ENCODE measurements at places on chromosomes 16 and 17. TPM values are rescaled to one million over a fixed set of nuclear protein-coding genes. Genes with fewer than 3 reads are reported as not detected.
A peak's percentile ranks its signal among the peaks of the same experiment; 100 is the strongest.

DNA sequence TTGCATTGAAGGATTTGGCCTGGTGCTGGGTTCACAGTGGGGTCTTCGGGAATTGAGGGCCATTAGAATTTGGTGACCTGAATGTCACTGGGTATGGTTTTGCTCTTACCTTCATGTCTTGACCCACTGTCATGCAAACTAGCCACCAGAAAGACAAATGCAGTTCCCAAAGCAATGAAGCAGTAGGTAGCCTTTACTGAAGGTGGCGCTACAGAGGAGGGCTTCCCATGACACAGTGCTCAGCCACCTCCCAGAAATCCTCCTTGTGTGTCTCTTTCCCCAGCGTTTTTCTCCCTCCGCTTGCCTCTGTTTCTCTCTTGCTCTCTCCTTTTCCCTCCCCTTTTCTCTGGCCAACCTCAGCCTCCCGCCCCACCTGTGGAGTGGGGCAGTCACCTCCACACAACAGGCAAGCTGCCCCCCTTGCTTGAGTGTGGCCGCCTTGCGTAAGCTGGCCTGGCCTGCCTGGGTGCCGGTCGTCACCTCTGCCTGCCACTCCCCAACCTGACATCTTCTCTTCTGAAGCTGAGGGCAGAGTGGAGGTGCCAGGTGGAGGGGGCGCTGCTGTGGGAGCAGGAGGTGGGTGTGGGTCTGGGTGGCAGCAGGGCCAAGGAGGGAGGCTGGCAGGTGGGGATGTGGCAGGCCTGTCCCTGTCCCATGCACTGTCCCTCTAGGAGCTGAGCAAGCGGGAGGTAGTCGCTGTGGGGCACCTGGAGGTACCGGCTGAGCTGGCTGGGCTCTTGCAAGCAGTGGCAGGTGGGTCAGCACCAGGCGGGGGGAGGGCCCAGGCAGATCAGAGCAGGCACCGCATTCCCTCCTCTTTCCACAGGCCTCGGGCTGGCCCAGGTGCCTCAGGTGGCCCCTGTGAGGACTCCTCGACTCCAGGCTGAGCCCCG lies 34.7 kb downstream of the MYO15A start:
- peaks cover 24% of the 10 kb centered on the region for H3K27me3 ChIP-seq
- DNase-seq: no peak
- H3K27ac ChIP-seq: no peak overlapping the region
- no peaks in the 10 kb centered on the region for H3K4me1 ChIP-seq

GRCh38 chr16:49112754-49113153 lies 168.9 kb downstream of the CBLN1 start:
- no peak overlapping the region for H3K27ac ChIP-seq
- peak; percentile 9 for DNase-seq
- H3K4me1 ChIP-seq: no peaks in the 10 kb centered on the region
- H3K27me3 ChIP-seq: no peaks in the 10 kb centered on the region

GRCh38 chr17:48726114-48726915 lies 2.2 kb downstream of the HOXB13 start:
- H3K27me3 ChIP-seq: peaks cover 100% of the 10 kb centered on the region
- no peaks in the 10 kb centered on the region for H3K36me3 ChIP-seq
- no peak for DNase-seq
- no peak overlapping the region for H3K4me3 ChIP-seq
- no peak overlapping the region for H3K27ac ChIP-seq
- H3K4me1 ChIP-seq: peaks cover 46% of the 10 kb centered on the region

DNA sequence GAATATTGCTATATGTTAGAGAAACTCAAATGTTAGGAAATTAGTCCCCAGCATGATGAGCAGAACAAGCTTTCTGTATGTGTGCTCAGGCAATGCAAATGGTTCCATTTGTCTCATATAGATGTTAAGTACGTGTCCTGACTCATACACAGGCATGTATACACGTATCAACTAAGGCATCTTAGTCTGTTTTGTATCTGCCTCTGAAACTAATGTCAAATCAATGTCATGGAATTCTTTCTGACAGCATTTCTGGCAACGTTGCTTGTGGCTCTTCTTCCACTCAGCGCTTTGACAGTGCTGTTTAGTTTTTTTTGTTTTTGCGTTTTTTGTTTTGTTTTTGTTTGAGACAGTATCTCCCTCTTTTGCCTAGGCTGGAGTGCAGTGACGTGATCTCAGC lies 111.9 kb downstream of the CNTNAP4 start:
- DNase-seq: no peak
- H3K4me3 ChIP-seq: no peak overlapping the region
- H3K36me3 ChIP-seq: no peaks in the 10 kb centered on the region
- H3K27me3 ChIP-seq: no peaks in the 10 kb centered on the region
- H3K27ac ChIP-seq: no peak overlapping the region
- no peaks in the 10 kb centered on the region for H3K4me1 ChIP-seq

- H3K4me3 ChIP-seq: no peak overlapping the region
- peak; percentile 20 for DNase-seq
- no peaks in the 10 kb centered on the region for H3K36me3 ChIP-seq
- H3K27me3 ChIP-seq: no peaks in the 10 kb centered on the region
Observed at GRCh38 chr17:14428648-14429029, 127.8 kb downstream of the HS3ST3B1 start.

DNA sequence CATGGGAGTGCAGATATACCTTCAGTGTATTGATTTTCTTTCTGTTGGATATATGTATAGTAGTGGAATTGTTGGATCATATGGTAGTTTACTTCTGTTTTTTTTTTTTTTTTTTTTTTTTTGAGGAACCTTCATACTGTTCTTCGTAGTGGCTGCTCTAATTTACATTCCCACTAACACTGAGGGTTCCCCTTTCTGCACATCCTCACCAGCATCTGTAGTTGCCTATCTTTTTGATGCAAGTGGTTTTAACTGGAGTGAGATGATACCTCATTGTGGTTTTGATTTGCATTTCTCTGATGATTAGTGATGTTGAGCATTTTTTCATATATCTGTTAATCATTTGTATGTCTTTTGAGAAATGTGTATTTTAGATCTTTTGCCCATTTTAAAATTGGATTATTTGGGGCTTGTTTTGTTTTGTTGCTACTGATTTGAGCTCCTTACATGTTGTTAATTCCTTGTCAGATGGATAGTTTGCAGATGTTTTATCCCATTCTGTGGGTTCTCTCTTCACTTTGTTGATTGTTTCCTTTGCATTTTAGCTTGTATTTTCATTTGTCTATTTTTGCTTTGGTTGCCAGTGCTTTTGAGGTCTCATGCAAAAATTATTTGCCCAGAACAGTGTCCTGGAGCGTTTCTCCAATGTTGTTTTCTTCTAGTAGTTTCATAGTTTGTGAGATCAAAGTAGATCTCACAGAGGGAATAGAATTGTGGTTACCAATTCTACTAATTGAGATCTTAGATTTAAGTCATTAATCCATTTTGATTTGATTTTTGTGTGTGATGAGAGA lies 25.0 kb upstream of the BCAS3 start:
- no peak overlapping the region for H3K4me3 ChIP-seq
- no peaks in the 10 kb centered on the region for H3K4me1 ChIP-seq
- DNase-seq: no peak
- no peaks in the 10 kb centered on the region for H3K27me3 ChIP-seq
- H3K36me3 ChIP-seq: peaks cover 66% of the 10 kb centered on the region

Gene HIC1
- 9.4 TPM for total RNA-seq

GRCh38 chr17:39393736-39394135 lies 7.7 kb downstream of the FBXL20 start:
- no peaks in the 10 kb centered on the region for H3K4me1 ChIP-seq
- H3K27ac ChIP-seq: no peak overlapping the region
- DNase-seq: no peak
- H3K36me3 ChIP-seq: peaks cover 1% of the 10 kb centered on the region
- no peak overlapping the region for H3K4me3 ChIP-seq

Gene KRT39
- total RNA-seq: not detected

Gene TMEM114
- total RNA-seq: not detected

Gene RNU2-1
- not detected for total RNA-seq

- no peaks in the 10 kb centered on the region for H3K36me3 ChIP-seq
- H3K27ac ChIP-seq: peak within 1 kb of the TSS; percentile 95
- H3K4me1 ChIP-seq: peaks cover 37% of the 10 kb centered on the region
- H3K27me3 ChIP-seq: no peaks in the 10 kb centered on the region
- H3K4me3 ChIP-seq: peak within 1 kb of the TSS; percentile 94
- peak; percentile 99 for DNase-seq
Observed at GRCh38 chr16:46689365-46690280, at the start of gene ORC6. ORC6 (plus strand) TSS chr16:46689659; CDS start chr16:46689706, 47 bp downstream.

GRCh38 chr17:64448665-64449512 lies at the start of gene MILR1:
MILR1 (plus strand) TSS chr17:64449115; CDS start chr17:64449169, 54 bp downstream.
- no peaks in the 10 kb centered on the region for H3K36me3 ChIP-seq
- H3K4me1 ChIP-seq: no peaks in the 10 kb centered on the region
- no peak for DNase-seq
- no peaks in the 10 kb centered on the region for H3K27me3 ChIP-seq

- peak overlapping the region; percentile 90 for H3K27ac ChIP-seq
- no peaks in the 10 kb centered on the region for H3K27me3 ChIP-seq
- H3K36me3 ChIP-seq: no peaks in the 10 kb centered on the region
- H3K4me1 ChIP-seq: peaks cover 18% of the 10 kb centered on the region
- DNase-seq: no peak
Observed at GRCh38 chr16:56269811-56270684, 78.8 kb downstream of the GNAO1 start.

Gene CCDC154
- total RNA-seq: not detected

DNA sequence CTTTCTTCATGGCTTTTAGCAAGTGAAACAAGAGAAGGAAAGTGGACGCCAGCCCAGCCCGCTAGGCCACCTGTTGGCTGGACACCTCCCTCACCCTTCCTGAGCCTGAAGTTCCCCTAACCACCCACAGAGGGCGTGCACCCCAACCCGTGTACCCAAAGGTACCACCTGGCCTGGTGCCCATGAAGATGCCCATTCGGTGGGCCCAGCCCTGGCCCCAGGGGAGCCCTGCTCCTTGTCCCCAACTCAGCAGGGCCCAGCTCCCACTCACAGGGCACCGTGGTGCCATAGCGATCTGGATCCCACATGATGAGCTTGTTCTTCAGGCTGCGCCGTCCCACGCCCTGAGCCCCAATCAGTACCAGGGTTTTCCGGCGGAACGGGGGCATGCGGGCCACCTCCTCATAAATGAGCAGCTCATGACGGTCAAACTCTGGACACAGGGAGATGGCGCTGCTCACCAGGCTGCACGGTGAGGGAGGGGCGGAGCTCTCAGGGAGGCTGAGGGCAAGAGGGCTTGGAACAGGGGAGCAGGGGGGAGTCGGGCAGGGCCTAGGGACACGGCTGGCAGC lies 26.8 kb downstream of the MPP2 start:
- H3K27ac ChIP-seq: no peak overlapping the region
- no peaks in the 10 kb centered on the region for H3K27me3 ChIP-seq
- H3K36me3 ChIP-seq: peaks cover 60% of the 10 kb centered on the region
- no peaks in the 10 kb centered on the region for H3K4me1 ChIP-seq
- no peak overlapping the region for H3K4me3 ChIP-seq
- DNase-seq: peak; percentile 71

Gene GSDMA
- total RNA-seq: not detected

DNA sequence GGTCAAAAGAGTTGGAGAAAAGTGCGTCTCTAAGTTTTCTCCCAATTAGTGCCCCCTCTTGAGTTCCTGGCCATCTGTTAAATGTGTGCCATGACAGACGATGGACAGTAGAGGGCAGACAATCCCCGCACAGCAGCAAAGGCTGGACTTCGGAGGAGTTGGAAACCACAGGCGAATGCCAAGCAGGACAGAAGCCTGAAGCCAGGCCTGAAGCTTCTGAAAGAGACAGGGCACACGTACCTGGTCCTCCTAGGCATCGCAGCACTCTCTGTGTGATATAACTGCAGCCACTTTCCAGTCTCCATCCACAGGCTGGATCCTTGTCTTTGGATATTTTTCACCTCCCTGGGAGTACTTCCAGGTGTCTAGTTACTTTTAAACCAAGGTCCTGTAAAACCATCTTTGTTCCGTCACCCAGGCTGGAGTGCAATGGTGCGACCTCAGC lies 14.5 kb downstream of the C17orf100 start:
- DNase-seq: peak; percentile 92
- H3K4me1 ChIP-seq: peaks cover 3% of the 10 kb centered on the region
- no peaks in the 10 kb centered on the region for H3K27me3 ChIP-seq
- no peak overlapping the region for H3K27ac ChIP-seq

DNA sequence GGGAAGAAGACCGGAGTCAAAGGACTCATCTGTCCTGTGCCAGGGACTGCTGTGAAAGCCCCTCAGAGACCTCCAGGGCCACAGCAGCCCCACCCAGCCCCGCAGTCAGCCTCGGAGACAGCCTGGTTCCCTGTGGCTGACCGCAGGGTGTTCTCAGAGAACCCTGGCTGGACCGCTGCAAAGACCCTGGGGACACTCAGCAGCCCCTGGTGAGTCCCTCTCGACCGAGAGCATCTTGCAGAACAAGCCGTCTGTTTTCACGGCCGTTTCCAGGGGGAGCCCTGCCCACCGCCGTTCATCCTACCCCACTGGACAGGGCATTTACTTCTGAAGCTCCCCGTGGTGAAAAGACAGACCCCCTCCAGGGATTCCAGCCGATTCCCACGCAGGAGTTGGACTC lies 10.3 kb downstream of the UBALD1 start:
- no peak for DNase-seq
- peaks cover 35% of the 10 kb centered on the region for H3K4me1 ChIP-seq
- H3K4me3 ChIP-seq: no peak overlapping the region
- peaks cover 26% of the 10 kb centered on the region for H3K36me3 ChIP-seq
- H3K27ac ChIP-seq: no peak overlapping the region
- no peaks in the 10 kb centered on the region for H3K27me3 ChIP-seq

Gene TEKT5
- total RNA-seq: 1.7 TPM

Gene PIRT
- 2.6 TPM for total RNA-seq

DNA sequence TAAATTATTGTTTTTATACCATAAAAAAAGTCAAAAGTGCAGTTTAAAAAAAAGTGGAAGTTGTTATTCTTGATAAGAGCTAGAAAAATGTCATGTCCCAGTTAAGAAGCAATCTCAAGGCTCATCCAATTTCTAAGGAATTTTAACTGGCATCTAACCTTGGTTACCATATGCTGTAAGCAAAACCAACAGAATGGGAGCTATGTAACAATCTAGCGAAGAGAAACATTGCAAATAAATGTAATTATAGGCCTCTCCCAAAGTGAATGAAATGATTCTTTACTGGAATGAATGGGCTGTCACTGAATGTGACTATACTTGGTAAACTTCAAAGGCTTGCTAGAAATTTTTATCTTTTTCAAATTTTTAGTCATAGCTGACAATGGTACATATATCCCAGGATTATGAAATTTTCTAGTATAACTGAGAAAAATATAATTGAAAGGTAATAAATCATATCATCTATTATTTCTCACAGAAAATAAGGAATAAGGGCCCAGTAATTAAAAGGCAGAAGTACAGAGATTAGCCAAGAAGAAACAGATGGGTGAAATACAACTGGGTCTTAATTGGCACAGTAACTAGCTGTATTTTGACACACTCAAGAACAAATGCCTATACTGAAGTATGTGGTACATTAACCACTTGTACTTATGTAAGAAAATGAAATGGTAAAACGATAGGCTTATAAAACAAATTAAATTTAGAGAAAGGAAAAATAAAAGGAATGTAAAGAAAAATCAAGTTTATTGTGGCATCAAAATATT lies 61.5 kb downstream of the NETO2 start:
- no peak overlapping the region for H3K27ac ChIP-seq
- no peak overlapping the region for H3K4me3 ChIP-seq
- H3K36me3 ChIP-seq: no peaks in the 10 kb centered on the region
- no peak for DNase-seq
- no peaks in the 10 kb centered on the region for H3K4me1 ChIP-seq
- no peaks in the 10 kb centered on the region for H3K27me3 ChIP-seq

Gene C17orf58
- 32.2 TPM for total RNA-seq

- no peaks in the 10 kb centered on the region for H3K36me3 ChIP-seq
- no peak for DNase-seq
- no peak overlapping the region for H3K4me3 ChIP-seq
- H3K27ac ChIP-seq: peak overlapping the region; percentile 41
- H3K4me1 ChIP-seq: no peaks in the 10 kb centered on the region
Observed at GRCh38 chr16:86384263-86384649, 126.1 kb upstream of the FOXF1 start.

Gene IGSF6
- 1.8 TPM for total RNA-seq

Gene FBXO39
- total RNA-seq: 0.73 TPM

Gene NHLRC4
- total RNA-seq: 0.92 TPM

All from stomach (tissue), 19 donors.